Airway epithelial cell (primary cell): ENCODE measurements at places on chromosomes 12 and 14. TPM values are rescaled to one million over a fixed set of nuclear protein-coding genes. Genes with fewer than 3 reads are reported as not detected.

The DAO gene
- total RNA-seq: not detected in 2 replicates

The GAS2L3 gene
- 5.7 and 5.9 TPM in 2 replicates for total RNA-seq

The IGFBP6 gene
- total RNA-seq: 256 and 257 TPM in 2 replicates

The DLGAP5 gene
- total RNA-seq: 23.9 and 31.0 TPM in 2 replicates

The MEG3 gene
- 41.2 and 49.7 TPM in 2 replicates for total RNA-seq

The CSRP2 gene
- 31.9 and 39.0 TPM in 2 replicates for total RNA-seq

The LTB4R gene
- 7.7 and 16.1 TPM in 2 replicates for total RNA-seq

The KNTC1 gene
- total RNA-seq: 17.1 and 23.4 TPM in 2 replicates

The DBX2 gene
- not detected in 2 replicates for total RNA-seq

The SELPLG gene
- 0.28 and 0.42 TPM in 2 replicates for total RNA-seq

The OR6C2 gene
- total RNA-seq: not detected in 2 replicates

The CLEC4C gene
- total RNA-seq: not detected in 2 replicates

The CDKN1B gene
- total RNA-seq: 17.1 and 18.1 TPM in 2 replicates

The RHOF gene
- 25.2 and 51.3 TPM in 2 replicates for total RNA-seq

The GPR135 gene
- total RNA-seq: 0.14 and 0.63 TPM in 2 replicates
